CD4-positive, alpha-beta T cell treated with Interleukin-2 at 100 ng/mL for 4 hours (primary cell): ENCODE measurements at places on chromosomes 3 and 15.
A peak's percentile ranks its signal among the peaks of the same experiment; 100 is the strongest.

GRCh38 chr3:160106905-160107861 lies 118.0 kb upstream of the C3orf80 start:
- DNase-seq = no peak

- no peak for DNase-seq
Measured at GRCh38 chr3:29585368-29585767, 304.5 kb downstream of the RBMS3 start.

DNA sequence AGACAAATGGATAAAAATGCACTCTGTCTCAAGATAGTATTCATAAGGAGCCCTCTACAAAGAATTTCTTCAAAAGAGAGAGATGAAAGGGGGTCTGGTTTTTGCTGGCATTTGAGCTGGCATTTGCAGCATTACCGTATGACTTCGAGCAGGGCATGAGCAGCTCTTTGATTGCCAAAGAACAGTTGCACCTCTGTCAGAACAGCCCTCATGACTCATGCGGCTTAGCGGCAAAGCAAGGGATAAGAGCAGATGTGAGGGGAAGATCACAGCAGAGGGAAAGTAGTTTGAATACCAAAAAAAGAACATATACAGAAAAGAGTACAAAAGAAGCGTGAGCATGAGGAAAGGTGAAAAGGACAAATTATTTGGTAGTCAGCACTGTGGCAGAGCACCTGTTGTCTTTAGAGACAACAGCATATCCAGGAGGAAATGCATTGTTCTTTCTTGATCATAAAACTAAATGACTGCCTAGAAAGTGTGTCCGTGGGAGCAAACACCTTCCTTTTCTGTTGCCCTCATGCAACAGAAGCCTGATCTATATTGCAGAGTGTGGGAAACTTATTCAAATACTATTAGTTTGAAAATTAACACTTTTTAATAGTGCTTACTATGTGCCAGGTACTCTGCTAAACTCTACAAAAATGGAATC lies 80.5 kb upstream of the SLC24A5 start:
- DNase-seq = no peak

DNA sequence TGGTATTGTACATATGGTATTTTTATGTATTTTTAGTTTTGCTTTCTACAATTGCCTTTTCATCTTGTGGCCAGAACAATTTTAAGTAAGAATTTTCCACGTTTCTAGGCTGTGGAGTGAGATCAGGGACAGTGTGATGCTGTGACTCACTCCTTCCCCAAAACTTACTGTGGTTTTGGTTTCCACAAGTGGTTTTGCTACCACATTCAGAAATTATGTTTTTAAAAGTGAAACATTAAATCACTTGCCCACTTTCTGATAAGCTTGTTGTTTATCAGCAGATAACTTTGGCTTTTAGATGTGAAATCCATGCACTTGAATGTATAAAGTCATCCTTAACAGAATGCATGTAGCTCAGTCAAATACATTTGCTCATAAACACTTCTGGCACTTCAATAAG lies 192.2 kb upstream of the THRB start:
- no peak for DNase-seq

DNA sequence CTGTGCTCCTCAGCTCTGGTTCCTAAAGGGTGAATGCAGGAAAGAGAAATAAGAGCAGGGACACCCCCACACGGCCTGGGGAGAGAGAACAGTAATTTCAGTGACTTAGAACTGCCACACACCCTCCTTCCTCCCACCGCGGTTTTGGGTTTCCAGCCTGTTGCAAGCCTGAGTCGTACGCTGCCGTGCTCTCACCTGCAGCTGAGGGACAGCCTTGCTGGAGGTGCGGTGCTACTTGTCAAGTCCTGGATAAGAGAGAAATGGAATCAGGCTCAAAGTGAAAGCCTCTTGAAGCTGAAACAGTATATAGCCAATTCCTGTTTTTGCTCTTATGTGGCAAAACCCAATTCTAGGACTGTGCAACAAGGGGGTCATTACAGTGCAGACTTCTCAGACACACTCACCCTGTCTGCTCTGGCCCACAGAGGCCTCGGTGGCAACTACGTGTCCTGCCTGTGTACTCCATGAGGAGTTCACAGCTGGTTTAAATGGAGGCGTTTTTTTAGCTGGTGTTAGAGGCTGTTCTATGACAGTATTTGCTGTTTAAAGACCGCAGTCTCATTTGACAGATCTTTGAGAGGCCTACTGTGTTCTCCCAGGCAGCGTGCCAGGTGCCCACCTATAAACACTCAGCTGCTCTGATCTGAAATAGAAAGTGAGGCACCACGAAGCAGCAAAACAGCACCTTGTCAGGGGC lies 42.9 kb downstream of the TBC1D2B start:
- peak; percentile 77 for DNase-seq

GRCh38 chr3:139326707-139327106 lies 17.1 kb upstream of the MRPS22 start:
- DNase-seq = no peak

- no peak for DNase-seq
Measured at GRCh38 chr3:108312656-108313055, 16.3 kb downstream of the HHLA2 start.

- no peak for DNase-seq
Measured at GRCh38 chr15:47929138-47929803, 191.5 kb upstream of the SLC24A5 start.
